ENCODE measurements at places on chromosomes 5 and 9.

- no peak for DNase-seq
Observed at GRCh38 chr5:131630208-131630962, 4.6 kb downstream of the RAPGEF6 start.

GRCh38 chr5:125717209-125717608, 706.0 kb upstream of the GRAMD2B start:
- no peak for DNase-seq

DNA sequence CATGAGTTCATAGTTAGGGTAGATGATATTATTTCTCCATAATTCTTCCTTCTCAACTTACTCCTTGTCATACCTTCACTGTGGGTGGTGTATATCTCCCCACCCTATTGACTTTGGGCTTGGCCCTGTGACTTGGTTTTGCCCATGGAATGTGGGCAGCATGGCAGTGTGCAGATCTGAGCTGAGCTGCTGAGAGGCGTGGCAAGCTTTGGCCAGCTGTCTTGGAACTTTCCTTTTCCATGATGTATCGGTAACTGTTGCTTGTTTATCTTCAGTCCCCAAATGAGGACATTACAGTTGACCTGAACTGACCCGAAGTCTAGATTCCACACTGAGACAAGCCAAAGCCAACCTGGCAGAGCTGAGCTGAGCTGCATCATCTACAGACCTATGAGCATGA, 70.4 kb downstream of the RALGPS1 start:
- DNase-seq = no peak

DNA sequence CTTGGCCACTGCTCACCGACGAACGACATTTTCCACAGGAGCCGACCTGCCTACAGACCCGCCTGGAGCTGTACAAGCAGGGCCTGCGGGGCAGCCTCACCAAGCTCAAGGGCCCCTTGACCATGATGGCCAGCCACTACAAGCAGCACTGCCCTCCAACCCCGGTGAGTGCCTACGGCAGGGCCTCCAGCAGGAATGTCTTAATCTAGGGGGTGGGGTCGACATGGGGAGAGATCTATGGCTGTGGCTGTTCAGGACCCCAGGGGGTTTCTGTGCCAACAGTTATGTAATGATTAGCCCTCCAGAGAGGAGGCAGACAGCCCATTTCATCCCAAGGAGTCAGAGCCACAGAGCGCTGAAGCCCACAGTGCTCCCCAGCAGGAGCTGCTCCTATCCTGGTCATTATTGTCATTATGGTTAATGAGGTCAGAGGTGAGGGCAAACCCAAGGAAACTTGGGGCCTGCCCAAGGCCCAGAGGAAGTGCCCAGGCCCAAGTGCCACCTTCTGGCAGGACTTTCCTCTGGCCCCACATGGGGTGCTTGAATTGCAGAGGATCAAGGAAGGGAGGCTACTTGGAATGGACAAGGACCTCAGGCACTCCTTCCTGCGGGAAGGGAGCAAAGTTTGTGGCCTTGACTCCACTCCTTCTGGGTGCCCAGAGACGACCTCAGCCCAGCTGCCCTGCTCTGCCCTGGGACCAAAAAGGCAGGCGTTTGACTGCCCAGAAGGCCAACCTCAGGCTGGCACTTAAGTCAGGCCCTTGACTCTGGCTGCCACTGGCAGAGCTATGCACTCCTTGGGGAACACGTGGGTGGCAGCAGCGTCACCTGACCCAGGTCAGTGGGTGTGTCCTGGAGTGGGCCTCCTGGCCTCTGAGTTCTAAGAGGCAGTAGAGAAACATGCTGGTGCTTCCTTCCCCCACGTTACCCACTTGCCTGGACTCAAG, 1.5 kb downstream of the CSF2 start:
- DNase-seq = no peak

DNA sequence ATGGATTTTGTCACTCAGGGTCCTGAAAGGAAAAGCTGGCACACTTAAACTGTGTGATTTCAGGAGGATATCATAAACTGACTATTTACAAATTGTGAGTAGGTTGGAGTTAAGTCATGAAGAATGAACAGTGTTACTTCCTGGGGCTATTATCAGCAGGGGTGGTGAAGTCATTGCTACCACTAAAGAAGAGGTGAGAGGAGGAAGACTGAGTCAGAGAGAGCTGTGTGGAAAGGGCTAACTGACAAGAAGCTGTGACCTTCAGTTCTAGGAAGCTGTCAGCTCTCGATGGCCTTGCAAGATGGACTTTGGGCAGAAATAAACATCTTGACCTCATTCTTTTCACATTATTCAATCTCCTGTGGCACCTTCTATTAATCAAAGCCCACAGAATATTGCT, 72.3 kb upstream of the STARD4 start:
- no peak for DNase-seq

DNA sequence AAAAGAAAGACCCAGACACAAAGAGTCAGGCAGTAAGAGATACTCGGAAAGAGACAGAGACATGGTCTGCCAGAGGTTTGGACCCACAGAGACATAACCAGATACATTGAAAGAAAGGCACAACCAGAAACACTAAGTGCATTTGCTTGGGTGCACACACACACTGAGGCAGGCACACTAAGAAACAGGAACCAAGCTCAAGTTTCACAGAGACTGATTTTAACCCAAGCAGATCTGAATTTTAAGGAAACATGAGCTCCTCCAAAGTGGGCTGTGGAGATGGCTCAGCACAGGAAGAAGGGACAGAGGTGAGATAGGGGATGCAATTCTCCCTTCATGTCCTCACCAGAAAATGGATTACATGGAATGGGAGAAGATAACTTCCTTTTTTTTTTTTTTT, 9.5 kb downstream of the AQP3 start:
- no peak for DNase-seq

DNA sequence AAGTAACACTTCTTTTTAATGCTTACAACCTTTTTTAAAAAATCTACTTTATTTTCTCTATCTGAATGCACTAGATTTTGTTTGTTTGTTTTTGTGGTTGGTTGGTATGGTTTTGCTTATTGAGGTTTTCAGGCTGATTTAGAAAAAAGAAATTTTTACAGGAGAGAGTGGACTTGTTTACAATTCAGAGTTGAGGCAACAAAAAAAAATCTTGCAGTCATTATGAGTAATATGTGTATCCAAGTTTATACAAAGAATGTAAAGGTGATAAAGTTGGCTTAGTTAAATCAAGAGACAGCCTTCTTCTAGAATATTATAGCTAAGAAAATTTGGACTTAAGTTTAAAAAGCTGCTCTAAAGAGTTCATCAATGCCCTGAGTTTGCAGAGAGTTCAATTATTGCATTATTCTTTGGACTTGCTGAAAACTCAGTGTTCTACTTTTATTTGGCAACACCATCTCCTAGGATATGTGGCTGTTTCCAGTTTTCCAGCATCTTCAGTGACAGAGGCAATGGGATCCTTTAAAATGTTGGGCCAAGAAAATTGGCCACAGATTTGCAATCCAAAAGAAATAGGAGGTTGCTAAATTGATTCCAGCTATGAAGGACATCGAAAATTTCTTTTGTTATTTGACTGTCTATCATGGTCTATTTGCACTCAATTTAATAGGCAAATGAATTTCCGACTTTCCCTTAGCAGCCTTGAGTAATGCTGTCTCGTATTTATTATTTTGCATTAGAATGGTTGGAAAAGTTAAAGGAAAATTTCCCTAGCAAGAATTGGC, 10.7 kb downstream of the STK32A start:
- DNase-seq = no peak

DNA sequence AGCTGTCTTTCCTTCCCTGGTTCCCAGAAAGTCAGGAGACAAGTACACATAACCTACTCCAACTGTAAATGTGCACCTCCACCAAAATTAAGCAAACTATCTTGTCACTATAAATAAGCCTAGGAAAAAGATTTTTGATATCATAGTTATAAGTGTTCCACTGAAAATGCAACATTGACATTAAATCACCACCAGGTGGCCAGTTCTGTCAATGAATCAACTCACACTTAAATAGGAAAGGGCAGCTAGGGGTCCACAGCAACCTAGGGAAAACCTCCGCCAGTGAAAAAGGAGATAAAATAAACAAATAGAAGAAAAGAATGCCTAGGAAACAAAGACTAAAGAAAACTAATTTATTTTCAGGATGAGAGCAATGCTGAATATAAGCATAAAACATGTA, 243.0 kb upstream of the PTPRD start:
- DNase-seq = no peak

- no peak for DNase-seq
Observed at GRCh38 chr5:5494489-5495402, 72.3 kb downstream of the ICE1 start.

GRCh38 chr5:181235689-181236366, 7.9 kb downstream of the RACK1 start:
- DNase-seq = no peak

- DNase-seq = no peak
Observed at GRCh38 chr5:21817668-21818369, 1035.3 kb downstream of the CDH12 start.

DNA sequence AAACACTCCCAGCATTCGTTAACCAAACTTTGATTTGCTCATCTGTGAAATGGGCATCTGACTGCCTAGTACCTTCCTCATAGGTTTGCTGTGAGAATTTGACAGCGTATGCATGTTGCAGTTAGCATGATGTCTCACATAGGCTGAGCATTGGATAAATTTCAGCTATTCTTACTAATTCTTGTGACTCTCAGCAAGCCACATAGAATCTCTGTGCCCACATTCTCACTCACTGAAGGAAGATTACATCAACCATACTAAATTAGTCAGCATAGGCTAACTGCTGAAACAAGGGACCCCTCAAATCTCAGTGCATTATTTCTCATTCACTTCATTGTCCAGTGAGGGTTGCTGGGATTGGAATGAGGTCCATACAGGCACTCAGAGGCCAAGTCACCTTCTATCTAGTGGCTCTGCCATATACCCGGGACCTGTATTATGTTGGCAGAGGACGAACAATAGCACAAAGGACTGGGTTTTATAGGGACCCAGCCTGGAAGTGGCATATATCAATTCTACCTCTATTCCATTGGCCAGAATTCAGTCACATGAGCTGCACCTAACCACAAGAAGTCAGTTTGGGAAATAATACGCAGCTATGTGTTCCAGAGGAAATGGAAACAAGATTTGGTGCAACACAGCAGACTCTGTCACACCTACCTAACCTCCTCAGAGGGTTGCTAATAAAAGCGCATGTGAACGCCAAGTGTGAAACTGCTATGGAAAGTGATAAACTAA, 4.2 kb upstream of the PTGER4 start:
- no peak for DNase-seq

DNA sequence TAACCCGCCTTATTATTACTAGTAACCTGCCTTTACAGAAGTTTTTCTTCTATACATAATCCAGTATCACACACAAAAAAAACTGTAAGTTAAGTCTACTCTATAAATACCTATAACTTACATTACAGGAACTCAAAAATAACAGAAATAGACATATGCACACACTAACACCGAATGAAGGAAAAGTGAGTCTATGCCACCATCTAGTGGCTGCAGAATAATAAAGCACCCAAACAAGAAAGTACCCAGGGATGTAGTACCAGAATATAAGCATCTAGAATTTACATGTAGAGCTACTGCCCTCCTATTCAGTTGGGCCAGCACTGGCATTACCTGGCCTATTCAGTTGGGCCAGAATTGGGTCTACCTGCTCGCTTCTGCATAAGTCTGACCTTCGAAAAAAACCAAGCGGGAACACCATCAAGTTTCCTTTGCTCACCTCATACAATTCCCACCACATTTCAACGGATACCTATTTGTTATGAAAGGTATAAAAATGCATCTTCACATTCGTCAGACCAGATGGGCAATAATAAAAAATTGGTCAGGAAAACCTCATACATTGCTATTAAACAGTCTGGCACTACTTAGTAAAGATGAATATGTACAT, 4.0 kb upstream of the NIPSNAP3A start:
- DNase-seq = peak; percentile 46

DNA sequence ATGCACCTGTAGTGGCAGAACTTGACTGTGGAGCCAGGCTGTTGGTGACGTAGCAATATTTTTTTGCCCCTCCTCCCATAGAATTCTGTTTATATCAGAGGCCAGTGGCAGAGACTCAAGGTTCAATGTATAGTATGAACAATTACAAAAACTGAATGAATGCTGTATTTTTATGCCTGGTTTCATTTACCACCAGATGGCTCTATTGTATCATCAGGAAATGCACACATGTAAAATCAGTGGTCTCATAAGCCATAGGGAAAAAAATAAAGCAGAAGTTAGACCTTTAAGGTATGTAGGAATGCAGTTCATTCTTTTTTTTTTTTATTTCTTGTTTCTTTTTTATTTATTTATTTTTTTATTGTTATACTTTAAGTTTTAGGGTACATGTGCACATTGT, 43.6 kb downstream of the CCDC192 start:
- DNase-seq = no peak

DNA sequence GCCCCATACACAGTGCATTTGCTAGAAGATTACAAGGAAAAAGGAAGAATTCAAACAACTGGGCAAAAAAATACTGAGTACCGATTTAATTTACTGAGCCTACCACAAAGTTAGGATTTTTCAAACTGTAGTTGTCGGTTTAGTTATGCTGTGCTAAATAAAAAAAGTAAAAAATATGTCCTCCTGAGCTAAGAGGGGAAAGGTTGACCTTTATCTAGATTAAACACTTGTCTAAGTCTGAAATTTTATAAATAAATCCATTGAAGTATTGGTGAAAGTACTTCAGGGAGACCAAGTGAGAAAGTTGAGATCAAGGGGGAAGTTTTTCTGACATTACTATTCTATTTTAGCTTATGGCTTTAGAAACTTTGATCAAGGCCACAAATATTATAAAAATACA, 19.1 kb upstream of the DAB2 start:
- DNase-seq = no peak

GRCh38 chr5:110631236-110631635, 95.2 kb downstream of the TMEM232 start:
- DNase-seq = no peak

DNA sequence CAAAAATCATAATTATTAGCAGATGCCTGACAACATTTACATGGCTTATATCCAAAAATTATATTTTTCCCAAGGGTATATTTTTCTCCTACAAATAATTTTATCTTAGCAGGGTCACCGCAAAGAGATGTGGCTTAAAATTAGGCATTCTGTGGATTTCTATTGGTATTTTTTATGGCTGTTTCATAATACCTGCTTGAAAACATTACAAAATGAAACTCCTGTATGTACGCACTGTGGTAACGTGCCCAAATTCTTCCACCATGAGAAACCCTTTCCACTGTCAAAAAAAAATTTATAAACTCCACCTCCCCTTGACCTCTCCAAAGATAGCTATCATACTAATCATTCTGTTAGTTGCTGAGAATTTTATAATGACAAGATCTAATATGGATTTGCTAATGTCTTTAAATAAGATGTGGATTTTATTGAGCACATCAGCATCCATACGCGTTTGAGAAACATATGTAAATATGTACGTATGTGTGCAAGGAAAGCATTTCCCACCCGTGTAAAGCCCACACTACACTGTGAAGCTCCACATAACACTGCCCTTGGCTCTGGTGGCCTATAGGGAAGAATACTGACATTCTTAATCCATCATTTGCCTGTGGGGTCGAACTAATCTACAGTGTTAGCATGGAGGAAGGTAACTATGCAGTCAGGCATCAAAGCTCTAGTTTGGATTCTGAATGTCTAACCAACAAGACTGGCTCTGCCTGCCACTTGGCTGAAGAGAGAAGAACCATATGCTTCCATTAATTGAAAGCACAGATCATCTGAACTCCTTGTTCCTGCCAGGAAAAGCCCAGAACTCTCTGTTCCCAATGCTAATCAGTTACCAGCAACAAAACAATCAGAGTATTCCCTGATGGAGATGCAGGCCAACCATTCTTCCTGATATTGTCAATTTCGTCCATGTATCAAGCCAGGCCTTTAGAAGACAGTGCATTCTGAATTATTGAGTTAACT, 244.7 kb downstream of the SPOCK1 start:
- no peak for DNase-seq

GRCh38 chr9:113355040-113355596, 5.8 kb downstream of the BSPRY start:
- no peak for DNase-seq

GRCh38 chr5:37814699-37815098, 25.1 kb downstream of the GDNF start:
- DNase-seq = no peak
